Foreskin melanocyte (primary cell): ENCODE measurements at places on chromosomes 5 and 9.

DNA sequence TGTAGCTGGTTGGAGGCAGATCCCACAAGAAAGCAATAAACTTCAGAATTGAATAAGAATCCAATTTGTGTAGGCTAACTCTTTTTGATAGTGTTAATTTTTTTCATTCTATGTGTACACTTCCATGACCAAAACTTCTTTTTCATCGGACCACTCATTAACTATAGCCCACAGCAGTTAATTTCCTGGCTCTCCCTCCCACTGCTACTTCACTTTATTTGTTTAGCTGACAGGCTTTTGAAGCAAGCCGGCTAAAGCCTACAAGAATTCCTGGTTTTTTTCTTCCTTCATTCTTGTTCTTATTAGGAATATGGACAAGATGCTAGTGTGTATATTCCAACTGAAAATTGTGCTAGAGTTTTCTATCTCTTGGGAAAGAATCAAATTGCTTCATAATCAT is 329.2 kb upstream of the CCNH start:
- DNase-seq: no peak

DNA sequence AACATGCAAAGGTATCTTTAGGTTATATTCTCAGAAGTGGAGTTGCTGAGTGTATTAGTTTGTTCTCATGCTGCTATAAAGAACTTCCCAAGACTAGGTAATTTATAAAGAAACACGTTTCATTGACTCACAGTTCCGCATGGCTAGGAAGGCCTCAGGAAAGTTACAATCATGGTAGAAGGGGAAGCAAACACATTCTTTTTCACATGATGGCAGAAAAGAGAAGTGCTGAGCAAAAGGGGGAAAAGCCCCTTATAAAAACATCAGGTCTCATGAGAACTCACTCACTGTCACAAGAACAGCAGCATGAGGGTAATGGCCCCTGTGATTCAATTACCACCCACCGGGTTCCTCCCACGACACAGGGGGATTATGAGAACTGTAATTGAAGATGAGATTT is 163.6 kb upstream of the PRLR start:
- no peak for DNase-seq

GRCh38 chr5:158320178-158320674 is 461.3 kb upstream of the CLINT1 start:
- no peak for DNase-seq

DNA sequence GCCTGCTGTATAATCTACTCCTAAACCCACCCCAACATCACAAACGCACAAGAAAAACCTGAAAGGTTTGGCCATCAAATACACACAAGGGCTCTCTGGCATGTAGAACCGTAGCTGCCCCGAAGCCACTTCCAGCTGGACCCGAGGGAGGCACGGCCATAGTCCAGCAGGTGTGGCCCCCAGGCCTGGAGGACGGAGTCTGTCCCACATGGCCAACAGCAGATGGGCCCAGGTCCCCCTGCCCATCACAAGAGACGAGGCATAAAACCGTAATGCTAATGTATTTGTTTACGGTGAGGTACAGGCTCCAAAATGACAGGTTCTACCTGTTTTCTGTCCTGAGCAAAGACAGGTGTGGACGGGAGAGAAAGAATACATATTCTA is 234.2 kb downstream of the SYK start:
- DNase-seq: no peak

DNA sequence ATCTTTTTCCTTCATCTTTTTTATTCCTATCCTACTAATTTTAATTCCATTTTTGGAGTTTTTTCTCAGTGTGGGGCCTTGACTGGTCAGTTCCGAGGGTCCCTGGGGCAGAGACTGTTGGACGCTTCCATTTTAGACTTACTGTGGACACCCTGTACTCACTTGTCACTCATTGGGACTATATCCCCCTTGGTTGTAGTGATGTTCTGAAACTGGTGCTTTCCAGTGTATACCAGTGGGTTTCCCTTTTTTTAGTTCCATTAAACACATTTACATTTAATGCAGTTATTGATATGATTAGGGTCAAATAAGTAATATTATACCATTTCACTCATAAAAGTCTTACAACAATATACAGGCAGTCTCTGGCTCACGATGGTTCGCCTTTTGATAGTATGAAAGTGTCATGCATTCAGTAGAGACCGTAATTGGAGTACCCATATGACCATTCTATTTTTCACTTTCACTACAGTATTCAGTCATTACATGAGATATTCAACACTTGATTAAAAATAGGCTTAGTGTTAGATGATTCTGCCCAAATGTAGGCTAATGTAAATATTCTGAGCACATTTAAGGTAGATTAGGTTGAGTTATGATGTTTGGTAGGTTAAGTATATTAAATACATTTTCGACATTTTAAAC is 46.0 kb downstream of the CNOT6 start:
- DNase-seq: no peak

- no peak for DNase-seq
These were observed 35.3 kb upstream of the SMARCA2 start for GRCh38 chr9:1979741-1980367.

DNA sequence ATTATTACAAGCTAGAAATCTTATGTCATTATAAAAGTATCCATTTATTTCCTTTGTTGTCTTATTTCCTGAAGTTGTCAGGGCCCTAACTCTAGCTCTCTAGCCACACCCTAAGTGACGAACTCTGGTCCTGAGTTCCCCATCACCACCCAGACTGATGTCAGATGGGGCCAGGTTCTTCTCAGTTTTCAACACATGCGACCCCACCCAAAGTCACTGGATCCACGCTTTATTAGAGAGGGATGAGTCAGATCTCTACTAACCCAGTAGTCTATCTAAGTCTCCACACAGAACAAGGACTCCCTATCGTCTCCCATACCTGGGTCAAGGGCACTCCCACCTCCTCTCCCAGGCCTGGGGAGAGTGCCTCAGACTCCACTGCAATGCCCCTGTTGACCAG is 6.8 kb upstream of the FEM1C start:
- no peak for DNase-seq

DNA sequence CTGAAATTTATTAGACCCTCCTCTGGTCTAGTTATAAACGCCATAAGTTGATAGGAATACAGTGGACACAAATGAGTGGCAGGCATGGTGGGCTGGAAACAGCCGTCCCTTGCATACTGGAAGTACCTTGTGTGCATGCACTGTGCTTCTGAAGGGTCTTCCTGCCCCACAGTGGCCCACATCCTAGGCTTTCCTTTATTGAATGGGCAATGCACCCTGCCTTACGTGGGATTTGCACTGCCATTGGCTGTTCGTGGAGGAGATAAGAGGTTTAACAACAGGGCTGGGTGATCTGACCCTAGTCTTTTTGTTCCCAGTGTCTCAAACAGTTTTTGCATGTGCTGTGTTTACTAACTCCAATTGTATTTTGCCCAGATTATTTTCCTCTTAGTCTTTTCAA is 480.8 kb downstream of the GADD45G start:
- no peak for DNase-seq
